ENCODE measurements at places on chromosomes 2 and 18.

- DNase-seq = no peak
These were observed 38.3 kb upstream of the ITGB6 start for GRCh38 chr2:160238392-160238791.

DNA sequence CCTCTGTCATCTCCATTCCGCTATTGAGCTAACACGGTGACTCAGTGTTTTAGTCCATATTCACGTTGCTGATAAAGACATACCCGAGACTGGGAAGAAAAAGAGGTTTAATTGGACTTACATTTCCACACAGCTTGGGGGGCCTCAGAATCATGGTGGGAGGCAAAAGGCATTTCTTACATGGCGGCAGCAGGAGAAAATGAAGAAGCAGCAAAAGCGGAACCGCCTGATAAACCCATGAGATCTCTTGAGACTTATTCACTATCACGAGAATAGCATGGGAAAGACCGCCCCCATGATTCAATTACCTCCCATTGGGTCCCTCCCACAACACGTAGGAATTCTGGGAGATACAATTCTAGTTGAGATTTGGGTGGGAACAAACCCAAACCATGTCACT, 22.6 kb upstream of the CXXC1 start:
- DNase-seq = no peak

DNA sequence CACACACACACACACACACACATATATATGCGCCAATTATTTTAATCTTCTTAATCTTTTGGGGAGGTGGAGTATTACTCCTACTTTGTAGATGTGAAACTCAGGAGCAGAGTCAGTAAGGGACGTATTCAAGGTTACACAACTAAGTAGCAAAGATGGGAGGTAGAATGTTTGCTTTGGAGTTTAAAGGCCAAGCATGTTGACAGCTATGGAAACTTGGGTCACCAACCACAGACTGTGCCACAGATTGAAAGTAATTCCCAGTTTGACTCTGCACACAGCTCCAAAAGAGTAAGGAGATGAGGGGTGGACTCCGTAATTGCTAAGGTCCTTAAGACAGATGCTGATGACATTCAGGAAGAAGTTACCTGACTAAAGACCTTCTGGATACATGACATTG, 124.8 kb upstream of the ITGB6 start:
- no peak for DNase-seq

GRCh38 chr18:54035927-54036326, 188.5 kb downstream of the MBD2 start:
- DNase-seq = no peak

DNA sequence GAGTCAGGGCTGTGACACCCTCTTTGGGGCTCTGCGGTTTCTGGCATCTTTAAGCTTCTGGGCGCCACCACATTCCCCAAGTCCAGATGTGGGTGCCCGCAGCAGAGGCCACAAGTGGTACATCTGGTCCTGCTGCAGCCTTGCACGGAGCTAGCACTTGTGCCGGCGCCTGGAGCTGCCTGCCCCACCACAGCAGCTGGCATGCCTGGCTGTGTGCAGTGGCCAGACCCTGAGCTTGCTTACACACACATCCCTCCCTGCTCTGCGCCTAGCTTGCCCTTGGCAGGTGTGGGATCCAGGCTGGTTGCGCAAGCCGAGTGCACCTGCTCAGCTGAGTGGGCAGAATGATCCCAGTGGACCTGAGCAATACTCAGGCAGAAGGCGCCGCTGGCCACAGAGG, 27.3 kb downstream of the SLC4A10 start:
- no peak for DNase-seq

GRCh38 chr2:9813312-9814128, 29.8 kb upstream of the TAF1B start:
- DNase-seq = peak; percentile 69
